Activated CD4-positive, alpha-beta T cell treated with anti-CD3 and anti-CD28 coated beads for 36 hours (primary cell): ENCODE measurements at places on chromosomes 1 and 21.

- DNase-seq = peak; percentile 61
These were observed 1.6 kb downstream of the TENT5C start for GRCh38 chr1:117607471-117607870.

DNA sequence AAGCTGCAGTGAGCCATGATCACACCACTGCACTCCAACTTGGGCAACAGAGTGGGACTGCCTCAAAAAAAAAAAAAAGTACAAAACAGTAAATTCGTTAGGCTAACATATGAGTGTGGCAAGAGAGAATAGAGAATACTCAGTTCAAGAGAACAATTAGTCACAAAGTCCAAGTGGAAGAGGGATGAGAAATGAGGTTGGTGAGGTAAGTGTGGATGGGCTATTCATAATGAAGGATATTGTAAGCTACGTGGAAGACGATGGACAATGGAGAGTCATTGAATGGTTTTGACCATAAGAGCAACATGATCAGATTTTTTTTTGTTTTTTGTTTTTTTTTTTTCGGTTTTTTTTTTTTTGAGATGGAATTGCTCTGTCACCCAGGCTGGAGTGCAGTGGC lies 34.8 kb downstream of the WDTC1 start:
- no peak for DNase-seq

DNA sequence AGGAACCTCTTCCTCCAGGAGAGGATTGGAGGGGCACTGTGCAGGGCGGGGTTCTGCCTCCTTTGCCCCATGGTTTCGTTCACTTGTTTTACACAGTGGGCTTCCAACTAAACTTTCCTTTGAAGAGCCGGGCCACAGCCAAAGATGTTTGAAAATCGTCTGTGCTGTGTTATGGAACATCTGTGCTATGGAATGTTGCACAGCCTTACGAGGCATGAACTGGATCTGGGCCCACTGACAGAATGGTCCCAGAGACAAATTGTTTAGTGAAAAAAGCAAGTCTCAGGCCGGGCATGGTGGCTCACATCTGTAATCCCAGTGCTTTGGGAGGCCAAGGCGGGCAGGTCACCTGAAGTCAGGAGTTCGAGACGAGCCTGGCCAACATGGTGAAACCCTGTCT lies 12.6 kb upstream of the MEF2D start:
- DNase-seq = no peak

- DNase-seq = no peak
These were observed 21.4 kb upstream of the LSM10 start for GRCh38 chr1:36419140-36419539.

DNA sequence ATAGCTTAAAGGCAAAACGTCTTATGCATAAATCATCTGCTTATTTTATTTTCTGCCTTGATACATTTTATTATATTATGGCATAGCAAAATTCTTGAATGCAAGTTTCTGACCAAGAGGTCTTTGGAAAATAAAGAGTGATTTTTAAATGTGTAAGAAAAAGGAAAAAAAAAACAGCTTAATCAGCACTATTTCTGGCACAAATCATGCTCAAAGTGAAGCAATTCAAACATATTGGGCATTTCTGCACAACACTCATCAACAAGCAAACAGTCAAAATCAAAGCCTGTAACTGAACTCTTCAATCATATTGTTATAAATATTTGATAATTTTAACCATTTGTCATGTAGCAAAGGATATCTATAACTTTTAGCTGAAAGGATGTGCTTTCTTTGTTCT lies 250.9 kb downstream of the PTPRC start:
- DNase-seq = no peak

GRCh38 chr1:23216771-23217420 lies 406 bp downstream of the HTR1D start:
- DNase-seq = peak; percentile 58

DNA sequence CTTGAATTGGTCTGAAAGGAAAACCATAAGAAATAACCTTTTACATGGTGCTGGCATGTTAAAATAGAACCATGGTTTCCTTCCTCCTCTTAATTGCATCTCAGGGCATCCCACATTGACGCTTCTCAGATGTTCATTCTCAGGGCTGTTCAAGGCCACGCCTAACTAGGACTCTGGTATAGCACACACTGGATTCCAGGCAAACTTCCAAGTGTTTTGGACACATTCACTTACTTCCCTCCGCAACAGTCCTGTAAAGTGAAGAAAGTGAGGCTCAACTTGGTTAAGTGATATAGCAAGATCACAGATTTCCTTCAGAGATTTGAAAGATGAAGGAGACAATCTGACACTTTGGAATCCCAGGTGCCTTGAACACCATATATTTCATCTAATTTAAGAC lies 244.8 kb downstream of the DUSP10 start:
- DNase-seq = no peak

- no peak for DNase-seq
These were observed 16.2 kb downstream of the SYT6 start for GRCh38 chr1:114137497-114137896.

DNA sequence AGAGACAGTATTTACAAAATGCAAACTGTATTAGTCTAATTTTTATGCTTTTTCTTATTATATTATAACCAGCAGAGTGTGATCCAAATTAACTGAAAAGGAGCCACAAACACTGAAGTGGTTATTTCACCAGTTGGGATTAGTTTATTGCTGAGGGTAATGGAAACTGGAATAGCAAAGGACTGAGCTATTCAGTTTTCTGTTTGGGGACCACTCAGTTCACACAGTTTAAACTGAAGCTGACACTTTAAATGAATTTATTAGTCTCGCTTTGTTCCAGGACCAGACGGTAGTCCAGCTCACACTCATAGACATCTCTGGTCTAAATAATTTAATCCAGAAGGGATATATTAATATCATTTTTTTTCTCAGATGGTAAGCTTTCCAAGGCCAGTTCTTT lies 410.7 kb downstream of the LTN1 start:
- DNase-seq = no peak

- DNase-seq = no peak
These were observed 11.4 kb downstream of the KRTAP10-1 start for GRCh38 chr21:44528634-44528995.

GRCh38 chr21:42784276-42784675 lies 95.1 kb downstream of the WDR4 start:
- peak; percentile 30 for DNase-seq
